ENCODE measurements at places on chromosomes 3 and 15.

DNA sequence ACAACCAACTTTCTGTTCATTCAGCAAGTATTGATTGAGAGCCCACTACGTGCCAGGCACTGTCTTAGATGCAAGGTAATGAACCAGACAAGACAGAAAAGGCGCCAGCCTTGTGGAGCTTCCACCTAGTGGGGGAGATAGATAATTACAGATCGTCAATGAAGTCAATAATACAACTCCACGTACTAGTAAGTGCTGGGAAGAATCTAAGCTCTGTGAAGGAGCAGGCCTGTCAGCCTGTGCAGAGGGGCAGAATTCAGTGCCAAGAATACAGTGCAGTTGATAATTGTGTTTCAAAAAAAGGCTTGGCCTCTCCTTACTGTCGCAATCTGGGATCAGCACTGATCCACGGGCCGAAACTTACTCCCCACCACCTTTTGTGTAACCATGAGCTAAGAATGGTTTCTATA is 186.3 kb downstream of the FEZF2 start:
- no peak for DNase-seq

DNA sequence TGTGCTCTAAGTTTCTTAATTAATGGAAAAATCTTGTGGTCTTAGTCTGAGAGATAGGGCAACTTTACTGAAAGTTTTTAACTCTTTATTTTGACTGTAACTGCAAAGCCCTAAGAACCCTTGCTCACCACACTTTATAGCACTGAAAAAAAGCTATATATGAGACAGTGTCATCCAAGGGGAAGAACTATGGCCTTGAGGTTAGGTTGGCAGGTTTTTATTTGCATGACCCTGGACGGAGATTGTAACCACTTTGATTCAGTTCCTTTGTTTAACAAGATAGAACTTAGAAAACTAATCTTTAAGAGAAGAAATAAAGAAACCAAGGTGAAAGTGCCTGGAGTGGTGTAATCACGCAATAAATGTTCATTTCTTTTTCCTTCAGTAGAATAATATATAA is 30.6 kb upstream of the LYSMD4 start:
- DNase-seq = no peak

DNA sequence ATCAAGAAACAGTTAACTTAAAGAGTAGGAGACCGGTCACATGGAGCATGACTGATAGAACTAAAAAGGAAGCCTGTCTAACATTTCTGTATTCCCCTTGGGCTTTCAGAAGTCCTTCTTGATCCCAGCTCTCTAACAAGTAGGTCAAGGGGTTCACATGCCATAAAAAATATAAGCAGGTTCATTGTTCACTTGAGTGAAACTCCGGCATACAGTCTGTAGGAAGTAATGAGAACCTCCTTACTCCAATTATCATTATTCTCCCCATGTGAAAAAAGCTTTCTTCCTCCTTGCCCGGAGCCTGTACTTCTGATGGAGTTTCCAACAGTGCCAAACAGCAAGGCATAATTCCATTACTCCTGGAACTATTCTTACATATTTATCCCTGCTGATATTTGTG is 242.8 kb upstream of the CNTN4 start:
- no peak for DNase-seq

- no peak for DNase-seq
Observed at GRCh38 chr3:52225452-52226228, at the start of gene TLR9. TSS of gene TLR9 (minus strand) at chr3:52225645. CDS start at chr3:52225529, 116 bp downstream.

Measured in activated CD4-positive, alpha-beta T cell treated with anti-CD3 and anti-CD28 coated beads, Interleukin-2, amount 50 U/mL, for 1 hour (primary cell).